ENCODE measurements at places on chromosomes 11 and 22. TPM values are rescaled to one million over a fixed set of nuclear protein-coding genes. Genes with fewer than 3 reads are reported as not detected.

GRCh38 chr11:2930704-2931419 is 1.6 kb upstream of the PHLDA2 start:
- H3K4me3 ChIP-seq: peak overlapping the region; percentile 64
- peak overlapping the region; percentile 62 for H3K27ac ChIP-seq
- peaks cover 14% of the 10 kb centered on the region for H3K27me3 ChIP-seq
- peaks cover 18% of the 10 kb centered on the region for H3K4me1 ChIP-seq
- H3K36me3 ChIP-seq: no peaks in the 10 kb centered on the region

DNA sequence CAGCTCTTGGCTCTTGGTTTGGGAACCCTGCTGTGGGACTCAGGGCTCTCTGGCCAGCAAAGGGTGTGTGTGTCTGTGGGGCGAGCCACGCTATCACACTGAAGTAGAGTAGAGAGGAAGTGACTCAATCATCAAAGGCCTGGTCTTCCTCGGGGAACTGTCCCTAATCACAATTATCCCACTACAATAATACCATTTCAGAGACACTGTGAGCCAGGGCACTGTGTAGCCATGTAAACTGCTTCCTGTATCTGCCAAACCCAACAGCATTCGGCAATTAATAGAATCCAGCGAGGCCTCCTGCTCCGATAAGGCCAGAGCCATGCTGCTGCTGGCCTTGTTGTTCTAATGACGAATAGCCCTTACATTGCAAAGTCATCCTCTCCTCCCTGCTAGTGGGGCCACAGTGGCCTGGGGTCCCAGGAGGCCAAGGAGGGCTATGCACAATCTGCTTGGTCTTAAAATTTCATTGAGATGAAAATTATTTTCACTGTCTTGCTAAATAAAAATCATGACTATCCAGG is 49.8 kb upstream of the LMO2 start:
- H3K27me3 ChIP-seq: no peaks in the 10 kb centered on the region
- no peak for DNase-seq
- H3K4me3 ChIP-seq: no peak overlapping the region
- H3K4me1 ChIP-seq: peaks cover 9% of the 10 kb centered on the region
- peak overlapping the region; percentile 36 for H3K27ac ChIP-seq

Gene SCN4B
- total RNA-seq: 7.2 TPM

Gene CFAP300
- 2.3 TPM for total RNA-seq

Measured in upper lobe of right lung (tissue), 1 donor.